ENCODE measurements at places on chromosomes 3 and 15.

GRCh38 chr3:146166826-146167225, 5.8 kb upstream of the PLOD2 start:
- DNase-seq = no peak

DNA sequence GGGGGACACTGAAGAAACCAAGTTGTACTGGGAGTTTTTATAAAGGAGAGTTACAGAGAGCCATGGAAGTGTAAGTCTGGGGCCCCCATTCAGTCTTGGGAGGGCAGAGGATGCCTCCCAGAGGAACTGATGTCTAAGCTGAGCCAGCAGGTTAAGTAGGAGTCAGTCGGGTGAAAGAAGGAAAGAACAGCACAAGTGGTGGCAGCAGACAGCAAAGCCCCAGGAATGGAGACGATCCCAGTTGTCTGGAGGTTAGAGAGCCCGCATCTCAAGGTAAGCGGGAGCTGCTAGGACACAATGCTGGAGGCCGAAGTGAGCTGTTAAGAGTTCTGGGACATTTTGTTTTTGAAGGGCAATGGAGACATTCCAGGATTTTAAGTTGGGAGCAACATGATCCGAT, 88.8 kb downstream of the TAMM41 start:
- DNase-seq = no peak

GRCh38 chr15:41917767-41918430, 24.0 kb upstream of the SPTBN5 start:
- DNase-seq = no peak

GRCh38 chr15:28944286-28944685, 58.5 kb downstream of the APBA2 start:
- no peak for DNase-seq

DNA sequence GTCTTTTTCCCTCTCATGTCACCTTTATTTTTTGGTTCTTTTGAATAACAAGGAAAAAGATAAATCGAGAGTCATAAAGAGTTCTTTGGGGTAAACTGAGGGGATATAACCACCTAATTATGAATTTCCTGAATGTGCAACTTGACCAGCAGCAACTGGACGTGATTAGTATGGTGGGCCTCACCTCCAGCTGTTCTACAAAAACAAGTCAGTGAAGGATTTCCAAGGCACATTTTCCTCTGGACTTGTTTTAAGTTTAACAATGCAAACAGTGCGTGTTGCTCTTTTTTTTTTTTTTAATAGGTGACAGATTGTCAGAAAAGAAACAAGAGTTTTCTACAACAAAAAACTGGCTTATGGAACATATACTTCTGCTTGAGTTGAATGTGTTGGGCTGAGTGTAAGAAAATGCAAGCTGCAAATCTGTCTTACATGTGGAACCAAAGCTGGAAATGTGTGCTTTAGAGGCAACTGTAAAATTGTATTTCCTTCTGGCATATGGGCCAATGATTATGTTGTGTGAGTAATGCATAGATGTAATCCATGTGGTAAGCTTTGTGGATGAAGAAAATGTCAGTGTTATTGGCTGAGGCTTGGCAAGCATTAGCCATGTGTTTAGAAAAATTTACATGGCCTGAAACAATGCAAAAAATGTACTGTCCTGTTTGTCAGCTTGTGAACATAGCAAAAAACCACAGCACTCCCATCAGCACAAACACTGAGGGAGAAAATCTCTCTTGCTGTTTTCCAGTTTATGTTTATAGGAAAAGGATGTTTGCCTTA, 44.5 kb upstream of the FNDC3B start:
- peak; percentile 82 for DNase-seq

GRCh38 chr3:195768831-195769303, 42.9 kb downstream of the MUC4 start:
- no peak for DNase-seq

DNA sequence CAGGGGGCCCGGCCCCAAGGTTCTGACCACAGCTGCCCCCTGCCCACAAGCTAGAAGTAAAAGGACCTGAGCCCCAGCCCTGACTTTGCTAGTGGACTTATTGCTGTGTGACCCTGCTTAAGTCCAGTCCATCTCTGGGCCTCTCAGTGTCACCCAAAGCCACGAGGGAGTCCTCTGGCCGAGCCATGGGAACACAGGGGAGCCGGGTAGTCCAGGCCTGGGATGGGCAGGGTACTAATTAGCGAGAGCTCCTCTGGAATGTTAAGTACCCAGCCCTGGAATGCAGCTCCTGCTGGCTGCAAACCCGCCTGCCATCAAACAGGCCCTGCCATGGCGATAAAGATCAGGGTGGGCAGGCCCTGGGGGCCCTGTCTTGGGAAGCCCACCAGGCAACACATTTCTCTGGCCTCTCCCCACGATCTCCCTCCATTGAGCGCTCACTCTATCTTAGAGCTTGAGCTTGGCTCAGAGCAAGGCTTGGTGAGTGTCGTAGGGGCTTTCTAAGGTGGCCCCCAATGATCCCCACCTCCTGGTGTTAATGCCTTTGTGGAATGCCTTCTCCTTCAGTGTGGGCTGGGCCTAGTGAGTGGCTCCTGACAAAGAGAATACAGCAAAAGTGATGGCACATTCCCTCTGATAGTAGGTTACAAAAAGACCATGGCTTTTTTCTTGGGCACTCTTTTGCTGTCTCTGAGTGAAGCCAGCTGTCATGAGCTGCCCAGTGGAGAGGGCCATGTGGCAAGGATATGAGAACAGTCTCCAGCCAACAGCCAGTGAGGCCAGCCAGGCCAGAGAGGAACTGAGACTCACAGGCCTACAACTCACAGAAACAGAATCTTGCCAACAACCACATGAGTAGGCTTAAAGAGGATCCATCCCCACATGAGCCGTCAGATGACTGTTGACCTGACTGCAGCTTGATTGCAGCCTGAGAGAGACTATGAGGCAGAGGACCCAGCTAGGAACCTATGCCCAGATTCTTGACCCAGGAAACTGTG, 133.1 kb downstream of the SMAD6 start:
- DNase-seq = no peak
